ENCODE measurements at places on chromosomes 3 and 15.

DNA sequence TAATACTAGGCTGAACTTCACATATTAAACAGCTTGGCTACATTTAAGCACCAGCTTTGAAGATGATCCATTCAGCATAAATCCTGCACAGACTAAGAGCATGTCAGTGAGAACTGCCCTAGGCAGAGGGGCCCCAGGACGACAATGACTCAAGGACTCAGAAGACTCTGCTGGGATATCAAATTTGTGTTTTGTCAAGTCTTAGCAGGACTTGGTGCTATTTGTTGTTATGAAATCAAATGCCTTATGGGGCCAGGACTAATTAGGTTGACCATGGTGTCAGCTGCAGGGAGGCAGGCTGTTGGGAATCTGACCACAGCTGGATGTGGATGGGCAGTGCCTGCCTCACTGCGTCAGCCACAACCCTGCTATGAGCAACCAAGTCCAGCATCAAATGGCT is 91.8 kb downstream of the RYR3 start:
- DNase-seq, result no peak

- DNase-seq, result no peak
Measured at GRCh38 chr3:108603691-108604090, 14.2 kb downstream of the DZIP3 start.

- DNase-seq, result no peak
Measured at GRCh38 chr15:41935566-41936020, 36.8 kb downstream of the EHD4 start.

DNA sequence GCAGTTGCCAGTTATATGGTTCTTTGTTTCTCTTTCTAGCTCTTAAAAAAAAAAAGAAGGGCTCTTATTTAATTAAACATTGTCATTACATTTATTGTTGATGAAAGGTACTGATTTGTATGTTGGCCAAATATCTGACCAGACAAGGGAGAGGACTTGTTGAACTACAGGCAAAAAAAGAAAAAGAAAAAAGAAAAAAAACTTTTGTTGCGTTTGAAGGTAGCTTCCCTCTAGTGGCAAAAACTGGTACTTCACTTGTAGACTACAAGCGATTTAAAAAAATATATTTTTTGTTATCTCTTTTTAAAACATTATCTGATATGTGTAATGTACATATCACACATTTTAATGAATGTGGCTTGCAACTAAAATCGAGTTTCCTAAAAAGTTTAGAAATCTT is 280.6 kb downstream of the ROBO2 start:
- no peak for DNase-seq

DNA sequence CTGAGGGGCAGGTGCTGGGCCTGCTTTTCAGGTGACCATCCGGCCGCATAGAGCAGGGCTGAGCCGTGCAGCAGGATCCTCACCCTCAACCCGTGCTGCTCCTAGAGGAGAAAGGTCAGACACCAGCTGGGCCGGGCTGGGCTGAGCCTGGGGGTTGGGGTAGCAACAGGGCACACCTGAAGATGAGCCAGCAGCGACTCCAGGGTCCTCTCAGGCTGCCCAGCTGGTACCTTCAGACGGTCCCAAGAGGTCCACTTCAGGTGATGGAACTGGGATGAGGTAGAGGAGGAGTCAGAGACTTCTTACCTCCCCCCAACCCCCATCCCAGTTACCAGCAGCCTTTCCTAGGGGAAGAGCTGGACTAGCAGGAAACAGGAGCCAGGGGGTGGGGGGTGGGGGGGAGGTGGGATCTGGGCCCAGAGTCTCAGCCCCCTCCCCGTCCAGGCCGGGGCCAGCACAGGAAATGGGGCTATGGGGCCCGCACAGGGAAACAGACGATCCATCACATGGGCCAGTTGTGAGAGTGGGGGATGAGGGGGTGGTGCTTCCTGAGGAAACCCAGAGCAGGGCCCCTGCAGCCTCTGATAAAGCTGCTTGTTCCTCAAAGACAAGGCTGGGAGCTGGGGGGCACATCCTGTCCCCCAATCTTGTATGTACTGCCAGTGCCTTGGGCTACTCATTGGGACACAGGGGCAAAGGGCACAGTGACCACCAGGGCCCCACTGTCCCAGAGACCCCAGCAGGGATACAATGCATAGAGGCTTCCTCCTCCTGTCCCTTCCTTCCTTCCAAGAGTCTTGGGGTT is 3.0 kb downstream of the INKA1 start:
- no peak for DNase-seq

- no peak for DNase-seq
Measured at GRCh38 chr3:152317956-152318355, 49.2 kb downstream of the MBNL1 start.

- DNase-seq, result no peak
Measured at GRCh38 chr15:31336593-31337295, 10.1 kb downstream of the KLF13 start.

- no peak for DNase-seq
Measured at GRCh38 chr15:85354461-85354860, 25.9 kb upstream of the AKAP13 start.

DNA sequence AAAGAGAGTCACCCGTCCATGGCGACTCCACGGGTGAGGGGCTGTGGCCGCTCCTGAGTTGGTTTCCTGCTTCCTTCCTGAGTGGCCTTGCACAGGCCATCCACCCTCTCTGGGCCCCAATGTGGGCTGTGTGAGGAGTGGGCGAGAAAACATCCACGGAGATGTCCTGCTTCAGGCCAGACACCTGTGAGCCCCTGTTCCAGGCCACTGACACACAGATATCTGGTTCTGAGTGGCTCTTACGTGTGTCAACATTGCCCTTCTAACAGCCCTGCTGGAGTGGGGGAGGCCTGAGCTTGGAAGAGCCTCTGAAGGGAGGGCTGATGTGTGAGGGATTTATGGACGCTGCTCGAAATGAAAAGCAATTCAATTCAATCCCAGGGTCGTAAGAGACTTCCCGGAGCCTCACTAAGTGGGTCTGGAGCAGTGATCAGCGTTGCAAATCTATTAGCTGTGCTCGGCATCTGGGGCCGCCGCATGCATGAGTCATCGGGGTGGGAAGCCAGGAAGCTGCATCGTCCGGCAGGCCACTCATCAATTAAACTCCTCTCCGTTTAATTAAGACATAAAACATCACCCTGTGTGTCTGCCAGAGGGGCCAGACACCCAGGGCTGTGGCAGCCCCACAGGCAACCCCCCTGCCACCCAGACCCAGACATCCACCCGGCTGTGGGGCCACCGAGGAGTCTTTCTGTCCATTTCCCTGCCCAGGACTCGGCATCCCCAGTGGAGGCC is 20.0 kb upstream of the PRR23E start:
- DNase-seq, result no peak

- no peak for DNase-seq
Measured at GRCh38 chr3:134057006-134057653, 27.4 kb upstream of the SLCO2A1 start.

DNA sequence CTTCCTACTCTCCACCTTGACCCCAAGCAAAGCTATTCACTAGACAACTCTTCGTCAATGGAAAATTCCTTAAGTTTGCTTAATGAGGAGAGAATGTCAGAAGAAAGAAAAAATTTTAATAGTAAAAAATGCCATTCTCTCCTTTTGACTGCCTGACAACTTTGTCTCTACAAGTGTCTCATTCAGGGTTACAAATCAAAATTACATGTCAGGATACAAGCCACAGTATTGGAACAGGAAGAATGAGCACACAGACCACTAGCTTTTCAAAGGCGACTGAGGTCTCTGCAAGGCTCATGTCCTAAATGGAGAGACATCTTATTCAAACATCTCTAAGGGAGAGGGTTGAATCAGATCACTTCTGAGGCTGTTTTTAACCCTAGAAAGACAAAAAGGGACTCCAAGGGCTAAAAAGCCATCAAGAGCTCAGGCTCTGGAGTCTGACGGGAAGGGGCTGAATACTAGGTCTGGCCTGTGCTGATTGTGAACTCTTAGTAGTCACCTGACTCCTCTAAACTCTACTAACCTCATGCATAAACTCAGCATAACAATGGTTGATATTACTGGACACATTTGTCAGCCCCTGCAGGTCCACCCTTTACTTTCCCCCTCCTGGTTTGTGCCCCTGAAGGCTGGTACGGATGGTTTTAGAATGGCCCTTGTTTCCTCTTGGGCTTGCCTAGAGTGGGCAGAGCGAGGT is 12.8 kb upstream of the MEIS2 start:
- no peak for DNase-seq

GRCh38 chr15:77692614-77693013 is 59.9 kb upstream of the LINGO1 start:
- no peak for DNase-seq

DNA sequence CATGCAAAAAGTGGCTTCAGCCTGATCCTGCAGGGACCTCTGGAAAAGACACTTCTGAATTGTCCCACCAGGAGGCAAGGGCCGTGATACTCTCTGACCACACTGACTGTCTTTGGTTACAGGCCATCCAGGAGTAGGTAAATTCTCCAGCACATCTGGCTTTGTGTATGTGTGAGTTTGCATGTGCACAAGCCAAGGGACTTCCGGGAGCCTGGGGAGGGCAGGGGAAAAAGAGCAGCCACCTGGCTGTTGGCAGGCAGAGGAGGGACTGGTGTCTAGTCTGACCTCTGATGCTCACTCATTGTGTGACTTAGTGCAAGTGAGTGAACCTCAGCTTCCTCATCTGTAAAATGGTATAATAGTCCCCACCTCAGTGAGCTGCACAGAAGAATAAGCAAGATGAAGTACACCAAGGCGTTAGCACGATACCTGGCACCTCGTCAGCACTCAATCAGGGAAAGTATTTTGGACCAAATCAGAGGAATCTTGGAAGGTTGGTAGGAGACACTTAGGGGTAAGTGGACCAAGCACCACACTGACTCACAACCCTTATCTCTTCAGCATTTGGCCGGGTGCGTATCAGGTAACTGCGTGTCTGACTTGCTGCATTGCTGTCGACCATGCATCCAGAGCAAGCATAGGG is 19.1 kb downstream of the KLHL6 start:
- DNase-seq, result no peak

DNA sequence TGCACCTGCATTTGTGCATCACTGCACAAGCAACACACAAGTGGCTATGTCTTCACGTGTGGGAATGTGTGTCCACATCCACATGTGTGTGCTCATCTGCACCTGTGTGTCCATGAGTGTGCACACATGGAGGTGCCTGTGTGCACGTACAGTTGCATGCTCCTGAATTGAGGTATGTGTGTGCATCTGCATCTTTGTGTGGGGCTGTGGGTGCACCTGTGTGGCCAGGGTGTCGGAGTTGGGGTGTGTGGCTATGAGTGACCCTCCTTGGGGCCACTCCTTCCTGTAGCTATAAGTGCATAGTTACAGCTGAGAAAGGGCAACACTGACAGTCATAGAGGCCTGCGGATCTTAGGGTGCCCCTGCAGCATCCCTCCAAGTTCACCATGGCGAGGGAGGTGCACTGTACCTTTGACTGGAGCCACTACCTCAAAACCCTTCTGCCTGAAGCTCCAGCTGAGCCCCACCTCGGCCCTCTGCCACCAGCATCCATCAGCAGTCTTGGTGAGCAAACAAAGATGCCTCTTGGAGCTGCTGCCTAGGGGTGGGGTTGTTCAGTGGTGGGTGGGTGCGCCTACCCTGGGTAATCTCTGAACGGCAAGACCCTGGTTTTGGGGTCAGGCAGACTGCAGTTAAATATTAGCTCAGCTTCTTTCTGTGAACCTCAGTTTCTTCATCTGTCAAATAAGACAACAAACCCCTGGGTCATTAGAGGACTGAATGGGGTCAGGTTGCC is 5.2 kb upstream of the HHATL start:
- no peak for DNase-seq

- DNase-seq, result no peak
Measured at GRCh38 chr3:64190517-64191515, 34.5 kb downstream of the PRICKLE2 start.

DNA sequence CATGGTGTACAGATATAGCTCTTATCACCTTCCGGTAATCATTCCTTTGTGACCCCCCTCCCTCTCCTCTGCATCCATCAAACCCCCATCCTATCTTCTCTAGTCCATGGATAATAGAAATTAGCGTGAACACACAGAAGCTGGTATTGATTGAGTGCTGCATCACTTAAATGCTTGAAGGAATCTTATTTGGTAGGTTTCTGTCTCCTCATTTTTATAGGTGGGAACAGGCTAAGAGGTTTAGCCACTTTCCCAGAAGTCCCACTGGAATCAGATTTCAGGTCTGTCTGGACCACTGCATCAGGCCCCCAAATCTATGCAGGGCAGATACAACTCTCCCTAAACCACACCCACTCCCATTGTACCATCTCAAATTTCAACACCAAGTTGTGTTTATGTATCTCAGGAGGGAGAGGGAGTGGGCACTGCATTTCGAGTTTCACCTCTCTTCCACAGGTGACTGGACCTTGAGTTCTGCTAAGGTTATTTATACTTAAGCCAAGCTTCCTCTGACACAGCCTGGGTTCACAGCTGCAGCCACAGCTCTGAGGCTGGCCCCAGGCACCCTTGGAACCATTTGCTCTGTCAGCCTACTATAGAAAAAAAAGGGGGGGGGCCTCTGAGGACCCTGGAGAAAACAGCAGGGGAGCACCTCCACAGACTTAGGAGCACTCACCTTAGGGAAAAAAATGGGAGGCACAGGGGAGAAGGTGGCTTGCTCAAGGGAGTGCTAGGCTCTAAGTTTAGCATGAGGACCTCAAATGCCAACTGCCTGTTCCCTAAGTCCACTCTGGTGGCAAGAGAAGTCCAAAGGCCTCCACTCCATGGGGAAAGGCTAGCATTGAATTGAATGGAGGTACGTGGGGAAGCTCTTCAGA is 2.1 kb upstream of the NMB start:
- DNase-seq, result no peak

DNA sequence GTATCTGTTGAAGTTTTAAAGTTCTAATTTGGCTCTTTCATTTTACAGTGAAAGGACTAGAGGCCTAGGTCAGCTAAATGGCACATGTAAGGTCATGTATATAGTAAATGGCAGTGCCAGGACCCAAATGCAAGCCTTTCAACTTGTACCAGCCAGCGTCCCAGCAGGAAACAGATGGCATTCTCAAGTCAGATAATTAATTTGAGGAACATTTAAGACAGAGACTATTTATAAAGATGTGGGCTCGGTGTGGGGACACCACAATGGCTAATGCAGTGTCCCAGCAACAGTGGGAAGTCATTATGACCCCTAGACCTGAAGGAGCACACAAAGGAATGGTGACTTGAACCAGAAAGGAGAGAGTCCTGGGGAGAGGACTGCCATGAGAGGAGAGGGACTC is 6.1 kb downstream of the MINDY4B start:
- no peak for DNase-seq

DNA sequence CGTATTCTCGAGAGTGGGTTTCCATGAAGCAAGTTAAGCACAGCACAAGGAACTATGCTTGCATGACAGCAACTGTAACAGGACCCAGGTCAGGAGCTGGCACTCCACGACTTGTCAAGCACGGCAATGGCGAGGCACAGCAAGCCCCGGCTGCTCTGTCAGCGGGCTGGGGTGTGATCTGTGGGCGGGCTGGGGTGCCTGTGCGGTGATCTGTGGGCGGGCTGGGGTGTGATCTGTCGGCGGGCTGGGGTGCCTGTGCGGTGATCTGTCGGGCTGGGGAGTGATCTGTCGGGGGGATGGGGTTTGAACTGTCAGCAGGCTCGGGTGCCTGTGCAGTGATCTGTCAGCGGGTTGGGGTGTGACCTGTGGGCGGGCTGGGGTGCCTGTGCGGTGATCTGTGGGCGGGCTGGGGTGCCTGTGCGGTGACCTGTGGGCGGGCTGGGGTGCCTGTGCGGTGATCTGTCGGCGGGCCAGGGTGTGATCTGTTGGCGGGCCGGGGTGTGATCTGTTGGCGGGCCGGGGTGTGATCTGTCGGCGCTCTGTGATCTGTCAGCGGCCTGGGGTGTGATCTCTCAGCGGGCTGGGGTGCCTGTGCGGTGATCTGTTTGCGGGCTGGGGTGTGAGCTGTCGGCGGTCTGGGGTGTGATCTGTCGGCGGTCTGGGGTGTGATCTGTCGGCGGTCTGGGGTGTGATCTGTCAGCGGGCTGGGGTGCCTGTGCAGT is 205.7 kb downstream of the XXYLT1 start:
- DNase-seq, result no peak

Data from stimulated activated CD8-positive, alpha-beta memory T cell treated with anti-CD3 and anti-CD28 coated beads, Interleukin-7, amount 100 ng/mL, for 1 hour (primary cell).